ENCODE measurements at places on chromosomes 2 and 18. TPM values are rescaled to one million over a fixed set of nuclear protein-coding genes. Genes with fewer than 3 reads are reported as not detected.

Gene PCARE
- total RNA-seq, result not detected

GRCh38 chr2:239095460-239096081 is 247.7 kb downstream of the TWIST2 start:
- DNase-seq, result no peak

DNA sequence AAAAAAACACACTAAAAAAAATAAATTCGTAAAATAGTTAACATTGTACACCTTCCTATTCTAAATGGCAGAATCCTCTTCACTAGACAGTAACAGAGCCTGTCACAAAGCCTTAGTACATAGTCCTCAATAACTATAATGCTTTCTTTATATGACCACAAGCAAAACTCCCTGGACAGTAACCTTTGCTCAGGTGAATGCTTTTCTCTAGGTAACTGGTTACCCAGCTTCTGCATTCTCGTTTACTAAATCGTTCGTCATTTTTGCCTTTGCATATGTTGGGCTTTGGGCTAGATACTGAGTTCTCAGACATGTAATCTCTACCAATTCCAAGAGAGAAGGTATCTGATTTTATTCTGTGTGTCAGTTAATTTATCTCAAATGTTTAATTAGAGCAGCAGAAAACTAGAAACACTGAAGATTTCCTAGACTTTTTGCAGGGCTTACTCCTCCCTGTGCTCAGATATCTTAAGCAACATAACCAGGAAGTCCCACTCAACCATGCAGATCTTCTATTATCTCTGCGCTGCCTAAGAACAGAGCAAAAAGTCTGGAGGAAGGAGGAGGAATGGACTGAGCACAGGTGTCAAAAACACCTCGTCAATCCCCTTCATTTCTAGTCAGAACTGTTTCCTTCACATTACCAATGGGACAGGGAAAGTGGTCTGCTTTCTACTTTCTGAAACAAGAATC is 247.7 kb downstream of the SOCS6 start:
- DNase-seq, result no peak

DNA sequence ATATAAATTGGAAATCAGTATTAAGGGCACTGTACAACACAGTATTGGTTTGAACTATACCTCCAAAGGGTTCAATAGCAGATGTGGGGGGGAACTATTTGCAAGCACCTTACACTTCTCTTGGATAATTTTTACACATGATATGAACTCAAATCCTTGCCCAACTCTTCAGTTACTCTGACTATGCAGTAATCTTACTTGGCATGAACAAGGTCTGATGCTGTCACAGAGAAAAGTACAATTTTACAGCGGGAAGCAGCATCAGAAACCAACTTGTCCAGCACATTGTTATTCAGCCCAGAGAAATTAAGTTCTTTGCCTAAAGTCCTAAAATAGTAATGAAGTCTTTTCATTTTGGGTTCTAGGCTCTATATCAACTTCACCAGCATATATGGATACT is 98.2 kb downstream of the ZNF521 start:
- DNase-seq, result no peak

Data from H4 (cell line).